ENCODE measurements at places on chromosomes 11 and 22.

DNA sequence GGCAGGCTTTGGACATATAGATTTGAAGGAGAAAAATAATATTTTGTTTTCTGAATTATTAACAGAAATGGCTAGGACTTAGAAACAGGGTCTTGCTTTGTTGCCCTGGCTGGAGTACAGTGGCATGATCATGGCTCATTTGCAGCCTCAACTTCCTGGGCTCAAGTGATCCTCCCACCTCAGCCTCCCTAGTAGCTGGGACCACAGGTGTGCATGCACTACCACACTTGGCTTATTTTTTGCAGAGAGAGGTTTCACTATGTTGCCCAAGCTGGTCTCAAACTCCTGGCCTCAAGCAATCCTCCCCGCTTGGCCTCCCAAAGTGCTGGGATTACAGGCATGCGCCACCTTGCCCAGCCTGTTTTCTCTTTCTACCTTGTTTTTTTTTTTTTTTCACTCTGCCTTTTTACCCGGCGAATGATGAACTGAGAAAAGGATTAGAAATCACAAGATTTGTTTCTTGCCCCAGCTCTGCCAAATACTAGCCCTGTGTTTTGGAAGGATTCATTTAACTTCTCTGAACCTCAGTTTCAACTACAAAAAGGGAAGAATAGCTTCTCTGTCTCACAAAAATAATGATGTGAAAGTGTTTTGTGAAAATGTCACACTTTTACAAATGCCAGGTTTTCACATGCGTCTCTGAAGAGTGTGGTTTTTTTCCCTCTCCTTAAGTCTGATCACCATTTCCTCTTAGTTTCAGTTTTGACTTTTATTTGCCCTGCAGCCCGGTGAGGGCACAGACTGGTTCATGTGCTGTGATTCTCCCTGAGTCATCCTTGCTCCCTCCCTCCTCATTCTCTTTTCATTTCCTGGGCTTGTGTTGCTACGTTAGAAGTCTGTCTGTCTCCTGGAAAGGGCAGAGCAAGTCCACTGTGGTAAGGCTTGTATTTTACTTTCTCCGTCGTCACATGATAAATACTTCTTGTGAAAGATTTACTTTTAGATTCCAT, 67.7 kb downstream of the BCL2L13 start:
- DNase-seq = peak; percentile 91

GRCh38 chr11:36211761-36212430, 77.3 kb downstream of the COMMD9 start:
- DNase-seq = no peak

- no peak for DNase-seq
Observed at GRCh38 chr11:130774703-130775102, 141.6 kb downstream of the SNX19 start.

- DNase-seq = peak; percentile 31
Observed at GRCh38 chr11:118928870-118929500, 3.3 kb upstream of the BCL9L start.

DNA sequence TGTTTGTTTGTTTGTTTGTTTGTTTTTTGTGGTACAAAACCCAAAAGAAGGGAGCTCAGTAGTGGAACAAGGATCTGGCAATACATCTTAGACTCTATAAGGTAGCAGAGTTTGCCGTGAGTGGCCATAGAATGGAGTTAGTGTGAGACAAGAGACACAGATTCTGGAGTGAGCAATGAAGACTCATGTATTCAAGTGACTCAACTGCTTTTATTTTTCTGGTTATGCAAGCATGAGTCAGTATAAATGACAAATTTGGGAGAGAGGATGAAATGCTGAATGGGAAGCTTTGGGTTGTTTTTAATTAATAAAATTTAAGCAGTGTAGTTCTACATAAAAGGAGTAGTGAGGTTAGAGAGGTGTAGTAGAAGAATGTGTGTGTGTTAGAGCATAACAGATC, 143.6 kb upstream of the ANO5 start:
- no peak for DNase-seq

- DNase-seq = no peak
Observed at GRCh38 chr11:34531663-34532062, 18.1 kb upstream of the ELF5 start.

- peak; percentile 84 for DNase-seq
Observed at GRCh38 chr11:61797263-61797944, 4.7 kb downstream of the FEN1 start.

Measured in AG10803 (cell line).